Activated CD4-positive, alpha-beta T cell treated with anti-CD3 and anti-CD28 coated beads, Interleukin-2, amount 50 U/mL, for 16 hours (primary cell): ENCODE measurements at places on chromosomes 3 and 15.

- no peak for DNase-seq
Measured at GRCh38 chr3:105274536-105274935, 92.2 kb upstream of the ALCAM start.

DNA sequence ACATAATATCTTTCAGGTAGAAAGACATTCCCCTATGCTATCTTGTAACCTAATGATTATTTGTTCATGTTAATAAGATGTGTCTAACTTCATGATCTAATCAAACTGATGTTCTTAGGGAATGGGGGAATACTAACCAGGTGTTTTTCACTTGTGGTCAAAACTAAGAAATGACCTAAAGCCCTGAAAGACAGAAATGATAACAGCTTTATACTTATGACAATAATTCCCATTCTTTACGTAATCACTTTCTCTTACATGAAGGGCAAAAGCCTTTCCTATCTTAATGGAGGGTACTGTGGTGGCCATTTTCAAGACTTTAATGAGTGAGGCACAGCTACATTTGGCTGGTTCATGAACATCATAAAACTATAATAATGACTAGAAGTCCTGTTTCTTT is 33.9 kb upstream of the MEIS2 start:
- DNase-seq, result no peak

- DNase-seq, result no peak
Measured at GRCh38 chr3:13532085-13532484, 16.8 kb upstream of the FBLN2 start.

- no peak for DNase-seq
Measured at GRCh38 chr3:138059261-138059660, 49.3 kb downstream of the CLDN18 start.
